Suprapubic skin (tissue), 4 donors: ENCODE measurements at places on chromosomes 3 and 15. TPM values are rescaled to one million over a fixed set of nuclear protein-coding genes. Genes with fewer than 3 reads are reported as not detected.

DNA sequence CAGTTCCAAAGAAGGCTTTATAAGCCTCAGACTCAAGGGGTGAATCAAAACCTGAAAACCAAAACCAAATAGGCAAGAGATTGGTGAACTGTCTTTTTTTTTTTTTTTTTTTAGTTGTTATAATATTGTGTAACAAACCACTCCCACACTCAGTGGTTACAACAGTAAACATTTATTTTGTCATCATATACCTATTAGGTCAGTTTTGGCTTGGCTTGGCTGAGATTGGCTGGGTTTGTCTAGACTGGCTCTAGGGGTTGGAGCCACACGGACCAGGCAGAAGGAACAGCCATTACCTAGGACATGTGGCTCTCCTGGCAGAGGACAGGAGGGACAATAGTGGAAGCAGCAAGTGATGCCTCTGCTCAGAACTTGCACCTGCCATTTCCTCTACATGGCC lies 26.4 kb upstream of the RYR3 start:
- DNase-seq: no peak

GRCh38 chr3:106386050-106386449 lies 517.2 kb upstream of the CBLB start:
- DNase-seq: no peak

GRCh38 chr15:67753891-67754290 lies 71.4 kb upstream of the SKOR1 start:
- no peak for DNase-seq

DNA sequence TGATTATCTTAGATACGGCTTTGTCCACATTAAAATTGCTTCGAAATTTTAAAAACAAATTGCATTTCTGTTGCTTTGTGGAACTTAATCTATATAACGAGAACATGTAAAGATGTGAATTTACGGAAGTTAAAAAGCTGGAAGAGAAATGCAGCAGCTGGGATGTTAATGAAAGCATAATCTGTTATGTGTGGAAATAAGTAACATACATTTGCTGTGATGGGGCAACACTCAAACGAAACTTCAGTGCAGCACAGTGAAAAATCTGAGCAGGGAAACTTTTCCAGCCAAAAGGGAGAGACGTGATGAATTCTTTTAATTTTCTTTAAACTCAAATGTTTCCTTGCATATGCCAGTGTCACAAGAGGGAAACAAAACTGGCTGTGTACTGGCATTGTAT lies 276.7 kb upstream of the LMCD1 start:
- no peak for DNase-seq

DNA sequence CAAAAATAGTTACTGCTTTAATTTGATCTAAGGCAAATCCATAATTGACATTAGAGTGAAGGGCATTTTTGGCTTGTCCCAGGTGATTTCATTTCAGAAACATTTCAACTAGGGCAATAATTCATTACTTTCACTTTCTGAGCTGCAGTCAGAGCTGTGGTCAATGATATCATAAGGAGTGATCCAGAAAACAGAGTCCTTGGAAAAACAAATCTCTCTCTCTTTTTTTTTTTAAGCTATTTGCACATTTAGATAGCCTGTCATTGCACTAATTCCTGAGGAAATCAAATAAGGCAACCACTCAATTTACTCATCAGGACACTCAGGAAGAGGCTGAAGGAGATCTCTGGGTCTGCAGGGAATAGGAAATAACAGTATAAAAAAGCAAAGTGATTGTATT lies 269.5 kb upstream of the LRRC3B start:
- DNase-seq: no peak

DNA sequence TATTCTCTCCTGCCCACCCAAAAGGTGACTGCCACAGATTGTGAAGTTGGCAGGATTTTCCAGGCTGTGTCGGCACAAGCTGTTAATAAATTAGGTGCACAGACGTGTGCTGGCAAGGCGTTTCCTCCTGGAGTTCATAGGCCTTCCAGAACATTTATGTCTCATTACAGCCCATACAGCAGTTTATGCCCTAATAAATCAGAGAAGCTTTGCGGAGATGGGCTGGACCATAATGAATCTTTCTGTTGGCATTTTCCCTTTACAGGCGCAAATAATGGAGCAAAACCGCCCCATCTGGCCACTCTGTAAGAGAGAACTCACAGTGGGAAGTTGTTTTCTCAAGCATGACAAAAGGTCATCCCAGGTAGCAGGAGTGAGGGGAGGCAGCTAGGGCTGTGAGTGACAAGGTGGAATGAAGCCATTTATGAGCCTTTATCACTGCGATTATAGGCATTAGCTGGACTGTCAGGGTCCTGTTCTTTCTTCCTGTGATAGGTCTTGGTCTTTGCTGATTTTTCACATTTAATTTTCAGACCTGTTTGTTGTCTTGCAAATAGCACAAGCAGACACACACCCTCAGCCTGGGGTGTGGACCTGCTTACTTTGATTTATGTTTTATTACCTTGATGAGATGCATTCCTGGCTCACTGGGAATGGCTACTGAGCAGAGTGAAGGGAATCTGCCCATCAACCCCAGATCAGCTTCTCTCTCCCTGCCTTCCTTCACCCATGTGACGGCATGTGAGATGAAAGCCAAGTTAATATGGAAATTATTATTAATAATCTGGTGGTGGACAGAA lies 257.5 kb downstream of the LRTM1 start:
- DNase-seq: no peak

GRCh38 chr3:150494411-150494977 lies 51.8 kb downstream of the SERP1 start:
- no peak for DNase-seq

DNA sequence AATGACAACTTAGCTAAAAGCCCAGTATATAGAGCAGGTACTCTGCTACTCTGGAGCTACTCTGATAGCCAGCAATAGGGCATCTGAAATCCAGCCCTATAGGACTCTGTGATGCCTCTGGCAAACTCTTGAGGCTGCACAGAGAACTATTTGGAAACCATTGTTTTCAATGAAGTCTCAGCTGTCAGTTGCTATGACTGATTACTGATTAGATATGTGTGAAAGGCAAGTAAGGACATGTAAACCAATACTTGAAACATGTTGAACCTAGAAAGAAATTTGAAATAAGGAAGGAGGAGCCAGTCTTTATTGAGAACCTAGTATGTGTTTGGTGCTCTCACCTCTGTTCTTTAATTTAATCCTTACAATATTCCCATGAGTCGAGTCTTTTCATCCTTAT lies 40.2 kb upstream of the CRTC3 start:
- no peak for DNase-seq

- DNase-seq: no peak
Observed at GRCh38 chr15:38374556-38374955, 79.4 kb upstream of the FAM98B start.

The ZNF501 gene
- 2.5 TPM for total RNA-seq

The CYP1A2 gene
- total RNA-seq: not detected

GRCh38 chr3:110733045-110733444 lies 338.6 kb upstream of the NECTIN3 start:
- no peak for DNase-seq

- no peak for DNase-seq
Observed at GRCh38 chr3:32816439-32817256, 1.1 kb upstream of the TRIM71 start.

The TRIM69 gene
- total RNA-seq: 9.1 TPM

DNA sequence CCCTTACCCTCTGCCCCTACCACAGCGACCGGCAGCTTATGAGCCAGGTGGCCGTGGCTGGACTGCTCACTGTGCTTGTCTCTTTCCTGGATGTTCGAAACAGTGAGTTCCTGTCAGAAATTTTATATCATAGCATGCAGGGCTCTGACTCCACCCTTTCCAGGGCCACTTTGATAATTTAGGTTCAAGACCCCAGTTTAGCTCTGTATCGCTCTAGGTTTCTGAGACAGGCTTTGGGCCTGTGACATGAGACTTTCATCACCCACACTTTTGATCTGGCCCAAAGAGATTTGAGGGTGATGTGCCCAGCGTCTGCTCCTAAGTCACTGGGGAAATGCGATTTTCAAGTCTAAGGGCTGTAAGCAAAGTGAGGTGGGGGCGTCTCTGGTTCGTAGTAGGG lies 6.5 kb upstream of the EIF4G1 start:
- DNase-seq: no peak

The SLC22A13 gene
- 1.3 TPM for total RNA-seq

- no peak for DNase-seq
Observed at GRCh38 chr3:33775363-33775762, 23.1 kb upstream of the PDCD6IP start.

DNA sequence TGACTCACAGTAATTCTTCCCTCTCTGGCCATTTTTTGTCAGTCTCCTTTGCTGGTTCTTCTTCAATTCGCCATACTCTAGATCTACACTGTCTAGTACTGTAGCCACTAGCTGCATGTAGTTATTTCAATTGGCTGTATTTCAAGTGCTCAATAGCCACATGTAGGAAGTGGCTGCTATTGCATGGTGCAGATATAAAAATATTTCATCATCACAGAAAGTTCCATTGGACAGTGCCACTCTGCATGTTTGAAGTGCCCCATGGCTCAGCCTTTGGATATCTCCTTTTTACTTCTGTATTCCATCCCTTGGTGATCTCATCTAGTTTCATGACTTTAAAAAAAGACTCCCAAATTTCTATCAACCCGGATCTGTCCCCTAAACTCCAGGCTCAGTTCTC lies 22.1 kb downstream of the PPP2R3A start:
- no peak for DNase-seq

The DNASE1L3 gene
- total RNA-seq: 5.8 TPM

GRCh38 chr15:99130314-99130713 lies 25.4 kb downstream of the SYNM start:
- no peak for DNase-seq

DNA sequence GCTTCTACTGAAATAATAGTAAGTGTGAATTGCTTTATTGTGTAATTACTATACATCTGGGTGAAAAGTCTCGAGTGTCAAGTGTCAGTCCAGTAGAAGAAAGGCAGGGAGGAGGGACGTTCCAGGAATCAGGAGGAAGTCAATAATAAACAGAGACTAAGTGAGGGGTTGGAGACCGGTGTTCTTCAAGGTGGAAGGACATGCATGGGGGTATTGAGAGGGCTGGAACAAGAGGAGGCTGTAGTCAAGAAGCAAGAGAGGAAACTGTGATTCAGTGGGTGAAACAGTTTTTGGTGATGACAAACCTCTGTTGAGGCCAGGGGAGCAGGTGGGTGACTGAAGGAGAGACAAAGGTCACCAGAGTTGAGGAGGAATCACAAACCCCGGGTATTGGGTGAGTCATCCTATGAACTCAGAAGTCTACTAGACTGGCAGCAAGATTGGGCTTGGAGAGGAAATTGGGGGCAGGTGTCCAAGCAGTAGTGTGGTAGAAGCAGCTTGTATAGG lies 11.6 kb upstream of the SCAMP5 start:
- DNase-seq: no peak

- DNase-seq: no peak
Observed at GRCh38 chr3:48016301-48016973, at the start of gene MAP4. MAP4 (minus strand) TSS chr3:48016416; CDS start chr3:47998860, 17,556 bp downstream.

- DNase-seq: no peak
Observed at GRCh38 chr3:151425627-151426340, 35.1 kb downstream of the IGSF10 start.

The TM4SF1 gene
- 81.9 TPM for total RNA-seq

DNA sequence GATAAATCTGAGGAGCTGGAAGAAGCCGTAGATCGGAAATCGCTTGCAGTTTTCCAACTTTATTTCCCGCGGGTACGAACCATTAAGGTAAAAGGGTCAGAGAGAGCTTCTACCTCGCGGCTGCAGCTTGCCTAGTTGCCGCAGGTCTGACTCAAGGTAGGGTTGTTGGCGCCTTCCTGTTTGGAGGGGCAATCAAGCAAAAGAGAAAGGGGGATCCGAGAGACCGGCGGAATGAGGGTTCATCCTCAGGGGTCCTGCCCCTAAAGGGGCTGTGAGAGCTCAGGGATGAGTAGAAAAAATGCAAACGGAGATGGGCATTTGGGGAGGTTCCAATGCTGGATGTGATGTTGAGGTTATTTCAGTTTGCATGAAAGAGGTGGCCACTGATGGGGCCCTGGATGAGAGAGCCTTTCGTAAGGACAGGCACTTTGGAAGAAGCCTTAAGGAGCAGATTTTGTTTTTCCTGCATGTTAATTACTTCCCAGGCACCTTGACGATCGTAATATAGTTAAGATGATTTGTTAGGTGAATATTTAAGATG lies 265.4 kb downstream of the CGGBP1 start:
- no peak for DNase-seq

DNA sequence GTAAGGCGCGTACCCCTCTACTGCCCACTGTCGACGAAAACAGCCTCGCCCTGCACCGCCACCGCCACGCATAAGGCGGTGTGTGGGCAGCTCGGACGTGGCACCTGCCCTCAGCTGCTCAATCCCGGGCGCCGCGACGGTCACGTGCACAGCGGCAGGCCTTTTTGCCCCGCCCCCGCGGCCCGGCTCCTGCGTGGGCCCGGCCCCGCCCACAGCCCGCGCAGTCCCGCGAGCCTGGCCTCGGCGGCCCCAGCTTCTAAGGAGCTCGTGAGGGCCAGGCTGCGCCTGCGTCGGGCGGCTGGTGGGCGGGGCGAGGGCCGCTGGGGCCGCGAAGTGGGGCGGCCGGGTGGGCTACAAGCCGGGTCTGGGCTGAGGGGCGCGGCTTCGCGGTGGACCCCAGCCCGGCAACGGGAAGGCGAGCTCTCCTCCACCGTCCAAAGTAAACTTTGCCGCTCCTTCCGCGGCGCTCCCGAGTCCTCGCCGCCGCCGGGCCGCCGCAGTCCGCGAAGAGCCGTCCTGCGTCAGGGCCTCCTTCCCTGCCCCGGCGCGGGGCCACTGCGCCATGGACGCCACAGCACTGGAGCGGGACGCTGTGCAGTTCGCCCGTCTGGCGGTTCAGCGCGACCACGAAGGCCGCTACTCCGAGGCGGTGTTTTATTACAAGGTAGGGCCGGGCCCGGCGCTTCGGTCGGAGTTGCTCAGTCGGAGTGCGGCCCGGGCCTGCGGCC lies at the start of gene CAPN7:
TSS of gene CAPN7 (plus strand) at position 313 of the 728 bp plus-strand sequence. CDS start at position 563, 250 bp downstream.
- peak; percentile 95 for DNase-seq

DNA sequence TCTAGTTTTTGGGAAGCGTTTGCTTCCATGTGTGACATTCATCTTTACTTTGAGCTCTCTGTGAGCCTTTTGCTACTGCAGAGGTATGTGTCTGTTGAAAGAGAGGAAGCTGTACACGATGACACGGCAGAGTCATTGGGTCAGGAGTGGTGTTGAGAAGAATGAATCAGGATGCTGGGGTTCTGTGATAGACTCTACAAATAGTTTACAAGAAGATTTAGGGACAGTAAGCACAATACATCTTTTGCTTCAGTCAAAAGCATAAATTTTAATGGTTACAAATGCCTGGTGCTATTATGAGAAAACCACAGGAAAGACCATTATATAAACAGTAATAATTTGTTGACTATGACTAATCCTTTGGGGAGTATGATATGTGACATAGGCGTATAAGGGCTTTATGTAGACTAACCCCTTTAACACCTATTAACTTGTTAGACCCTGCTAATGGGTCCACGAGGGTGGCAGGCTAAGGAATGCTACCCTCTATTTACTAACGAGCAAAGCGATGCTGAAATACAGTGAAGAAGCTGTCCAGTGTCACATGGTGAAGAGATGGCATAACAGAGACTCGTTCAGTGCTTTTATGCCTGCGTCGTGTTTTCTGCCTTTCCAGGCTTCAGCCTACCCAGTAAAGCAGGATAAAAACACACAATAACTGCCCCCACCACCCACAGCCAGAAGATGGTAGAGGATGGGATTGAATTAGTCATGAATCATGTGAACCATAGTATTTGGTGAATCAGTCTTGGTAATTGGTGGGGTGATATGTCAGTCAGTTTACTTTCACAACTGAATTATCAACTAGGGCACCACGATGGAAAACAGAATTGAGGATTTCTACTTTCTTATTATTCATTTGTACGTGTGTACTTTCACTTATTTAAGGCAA lies 118.8 kb downstream of the LPP start:
- DNase-seq: no peak
